Activated CD4-positive, CD25-positive, alpha-beta regulatory T cell (primary cell): ENCODE measurements at places on chromosomes 7 and 10.

GRCh38 chr7:142516038-142516501 is 233.2 kb upstream of the PRSS1 start:
- no peak for DNase-seq

DNA sequence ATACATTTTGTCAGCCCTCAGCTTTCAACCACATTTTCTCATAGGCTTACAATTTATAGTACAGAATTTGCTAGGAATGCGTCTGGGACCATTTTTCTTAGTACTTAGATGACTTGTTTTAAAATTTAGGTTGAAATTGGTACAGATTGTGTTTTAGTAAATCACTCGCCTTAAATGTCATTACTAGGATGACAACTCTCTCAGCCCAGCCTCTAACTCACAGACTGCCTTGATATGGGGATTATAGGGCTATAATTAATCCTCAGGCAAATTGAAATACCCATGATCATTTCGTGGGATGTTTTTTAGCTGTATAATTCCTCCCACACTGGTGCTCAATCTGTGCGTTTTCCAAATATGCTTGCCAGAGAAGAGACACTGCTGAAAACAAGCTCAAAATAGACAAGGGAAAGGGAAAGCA is 299.7 kb upstream of the AKR1E2 start:
- no peak for DNase-seq

DNA sequence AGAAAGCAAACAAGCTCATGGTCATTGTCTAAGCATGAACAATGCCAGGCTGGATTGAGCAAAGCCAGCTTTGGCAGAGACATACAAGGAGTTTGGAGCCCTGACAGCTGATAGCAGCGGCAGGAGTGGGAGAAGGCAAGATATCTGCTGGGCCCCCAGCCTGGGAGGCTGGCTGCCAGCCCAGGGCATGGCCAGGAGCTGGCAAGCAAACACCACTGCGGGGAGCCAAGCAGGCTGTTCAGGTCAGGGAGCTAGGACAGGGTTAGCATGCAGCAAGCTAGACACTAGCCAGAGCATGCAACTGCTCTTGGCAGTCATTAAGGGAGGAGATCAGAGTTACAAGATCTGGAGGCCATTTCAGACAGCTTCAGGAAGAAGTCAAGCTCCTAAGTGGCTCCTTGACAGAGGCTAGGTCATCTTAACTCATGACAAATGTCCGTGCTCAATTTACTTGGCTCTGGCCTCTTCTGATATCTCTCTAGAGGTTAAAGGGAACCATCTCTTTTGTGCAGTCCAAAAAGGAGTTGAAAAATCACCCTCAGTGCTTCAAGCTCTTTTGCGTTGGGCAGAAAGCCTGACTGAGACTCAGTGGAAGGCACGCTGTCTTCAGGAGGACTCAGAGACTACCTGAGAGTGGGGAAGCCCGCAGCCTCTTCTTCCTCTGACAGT is 436.8 kb upstream of the C7orf33 start:
- no peak for DNase-seq

DNA sequence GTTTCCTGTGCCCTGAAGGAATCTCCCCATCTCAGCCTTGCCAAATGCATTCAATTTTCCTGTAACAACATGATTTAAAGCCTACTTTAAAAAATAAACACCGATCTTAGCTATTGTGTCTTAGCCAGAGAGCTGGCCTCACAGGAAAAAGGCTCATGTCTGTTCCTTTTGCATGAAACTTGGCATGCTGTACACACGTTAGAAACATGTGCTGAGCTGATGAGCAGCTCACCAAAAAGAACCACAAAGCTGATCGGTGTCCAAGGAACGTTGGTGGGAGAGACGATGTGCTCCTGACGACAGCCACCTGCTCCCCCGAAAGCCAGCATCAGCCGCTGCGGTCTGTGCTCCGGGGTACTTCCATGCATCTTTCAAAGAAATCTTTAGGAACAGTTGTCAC is 135.9 kb downstream of the ADARB2 start:
- no peak for DNase-seq

GRCh38 chr7:106655703-106656498 is 5.1 kb downstream of the CCDC71L start:
- DNase-seq: no peak

DNA sequence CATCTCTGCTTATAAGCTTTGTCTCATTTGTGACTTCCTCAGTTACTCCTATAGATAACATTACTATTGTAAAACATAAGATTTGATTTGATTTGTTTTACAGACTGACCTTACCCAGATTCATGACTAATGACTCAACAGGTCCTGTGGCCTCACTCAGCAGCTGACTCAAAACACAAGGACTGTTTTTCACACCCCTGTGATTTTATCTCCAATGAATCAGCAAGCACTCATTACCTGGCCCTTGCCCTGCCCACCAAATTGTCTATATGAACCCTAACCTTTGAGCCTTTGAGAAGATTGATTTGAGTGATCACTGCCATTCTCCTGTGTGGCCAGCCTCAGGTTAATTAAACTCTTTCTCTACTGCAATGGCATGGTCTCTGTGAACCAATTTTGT is 1064.6 kb upstream of the LRRTM3 start:
- no peak for DNase-seq

DNA sequence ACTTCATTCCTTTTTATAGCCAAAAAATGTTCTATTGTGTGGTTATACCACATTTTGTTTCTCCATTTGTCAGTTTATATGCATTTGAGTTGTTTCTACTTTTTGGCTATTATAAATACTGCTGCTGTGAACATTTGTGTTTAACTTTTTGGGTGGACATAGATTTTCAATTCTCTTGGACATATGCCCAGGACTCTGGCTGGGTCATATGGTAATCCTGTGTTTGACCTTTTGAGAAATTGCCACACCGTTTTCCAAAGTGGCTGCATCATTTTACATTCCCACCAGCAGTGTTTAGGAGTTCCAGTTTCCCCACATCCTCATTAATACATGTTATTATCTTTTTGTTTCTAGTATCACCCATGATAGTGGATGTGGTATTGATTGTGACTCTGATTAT is 39.4 kb downstream of the CSGALNACT2 start:
- no peak for DNase-seq

DNA sequence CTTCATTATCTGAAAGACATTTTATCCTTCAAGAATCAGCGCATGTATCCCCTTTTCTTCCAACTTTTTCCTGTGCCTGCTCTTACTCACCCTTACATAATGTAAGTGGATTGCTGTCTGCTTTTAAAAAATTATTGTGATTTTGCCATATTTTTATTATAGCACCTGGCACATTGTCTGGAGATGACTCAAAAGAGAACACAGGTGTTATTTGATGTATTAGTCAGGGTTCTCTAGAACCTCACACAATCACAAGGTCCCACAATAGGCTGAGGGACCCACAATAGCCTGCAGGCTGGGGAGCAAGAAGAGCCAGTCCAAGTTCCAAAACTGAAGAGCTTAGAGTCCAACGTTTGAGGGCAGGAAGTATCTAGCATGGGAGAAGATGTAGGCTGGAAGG is 390.0 kb downstream of the EXOC4 start:
- DNase-seq: no peak

DNA sequence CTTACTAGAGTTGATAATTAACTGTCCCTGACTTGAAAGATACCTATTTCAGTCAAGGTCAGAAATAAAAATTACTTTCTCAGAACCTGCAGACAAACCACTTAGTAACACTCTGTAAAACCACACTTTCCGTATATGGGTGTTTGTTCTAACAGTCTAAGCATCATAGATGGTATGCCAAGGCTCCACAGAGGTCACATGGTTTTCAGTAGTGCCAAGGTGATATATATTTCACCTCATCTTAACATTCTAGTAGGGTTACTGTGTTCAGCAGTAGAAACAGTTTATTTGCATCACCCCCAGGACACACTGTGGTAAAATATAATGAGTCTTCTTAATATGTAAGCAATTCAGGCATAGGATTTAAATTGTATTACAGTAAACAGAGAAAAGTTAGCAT is 61.5 kb downstream of the KCND2 start:
- DNase-seq: no peak

GRCh38 chr10:90939116-90939515 is 18.2 kb upstream of the ANKRD1 start:
- no peak for DNase-seq

GRCh38 chr10:7945469-7946187 is 108.9 kb upstream of the GATA3 start:
- no peak for DNase-seq

DNA sequence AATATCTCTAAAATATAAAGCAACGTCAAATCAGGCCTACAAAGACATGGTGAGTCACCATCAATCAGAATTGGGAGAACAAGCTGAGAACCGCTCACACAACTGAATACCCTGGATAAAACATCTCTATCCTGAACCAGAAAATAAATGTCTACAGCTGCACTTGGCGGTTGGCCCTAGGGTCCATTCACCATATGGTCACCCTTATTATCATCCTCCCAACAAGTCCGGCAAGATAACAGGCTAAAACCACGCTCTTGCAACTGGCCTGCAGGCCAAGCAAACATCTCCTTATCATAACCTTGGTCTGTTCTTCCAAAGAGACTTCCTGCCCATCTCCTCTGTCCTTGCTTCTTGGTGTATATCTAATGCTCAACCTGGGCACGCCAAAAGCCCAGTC is 310.7 kb downstream of the CALN1 start:
- DNase-seq: no peak

DNA sequence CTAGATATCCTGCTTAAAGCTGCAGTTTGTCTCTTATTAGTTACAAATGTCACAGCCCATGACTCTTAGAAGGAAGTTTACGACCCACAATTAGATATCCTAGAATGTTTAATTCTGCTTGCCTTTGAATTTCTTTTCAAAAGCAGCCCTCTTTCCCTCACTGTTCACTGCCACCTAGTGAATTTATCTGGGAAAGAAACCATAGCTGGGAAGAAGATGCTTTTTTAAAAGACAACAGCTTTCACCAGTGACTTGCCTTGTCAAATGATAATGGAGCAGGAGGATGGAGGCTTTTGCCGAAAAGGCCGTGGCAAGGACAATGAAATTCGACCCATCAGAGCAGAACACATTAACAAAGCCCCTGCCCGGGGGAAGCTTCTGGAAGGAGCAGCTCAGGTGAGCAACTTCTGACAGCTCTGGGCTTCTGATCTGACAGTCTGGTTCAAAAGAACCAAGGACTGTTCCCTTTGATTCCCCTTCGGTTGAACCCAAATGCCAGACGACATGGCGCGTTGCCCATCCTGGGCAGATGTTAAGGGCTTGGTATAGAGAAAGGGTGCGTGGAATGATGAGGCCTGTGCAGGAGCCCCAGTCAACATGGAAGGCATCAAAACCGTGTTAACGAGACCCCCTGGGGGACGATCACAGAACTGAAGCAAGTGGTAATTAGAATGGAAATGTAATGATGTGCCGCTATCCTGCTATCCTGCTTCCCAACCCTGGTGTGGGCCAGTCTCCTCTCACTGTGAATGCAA is 236.8 kb downstream of the FRMD4A start:
- DNase-seq: no peak

DNA sequence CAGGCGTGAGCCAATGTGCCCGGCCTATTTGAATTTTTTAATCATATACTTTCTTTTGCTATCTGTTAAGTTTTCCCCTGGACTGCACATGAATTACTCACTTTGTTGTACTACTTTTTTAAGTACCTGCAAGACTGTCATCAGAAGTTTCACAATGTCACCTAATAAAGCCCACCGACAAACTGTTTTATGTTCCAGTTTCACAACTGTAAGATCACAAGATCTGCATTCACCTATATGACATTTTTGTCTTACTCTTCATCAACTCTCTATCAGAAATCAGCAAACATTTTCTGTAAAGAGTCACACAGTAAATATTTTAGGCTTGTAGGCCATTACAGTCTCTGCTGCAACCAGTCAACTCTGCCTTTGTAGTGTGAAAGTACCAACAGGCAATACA is 88.5 kb downstream of the ZNF33B start:
- DNase-seq: no peak

DNA sequence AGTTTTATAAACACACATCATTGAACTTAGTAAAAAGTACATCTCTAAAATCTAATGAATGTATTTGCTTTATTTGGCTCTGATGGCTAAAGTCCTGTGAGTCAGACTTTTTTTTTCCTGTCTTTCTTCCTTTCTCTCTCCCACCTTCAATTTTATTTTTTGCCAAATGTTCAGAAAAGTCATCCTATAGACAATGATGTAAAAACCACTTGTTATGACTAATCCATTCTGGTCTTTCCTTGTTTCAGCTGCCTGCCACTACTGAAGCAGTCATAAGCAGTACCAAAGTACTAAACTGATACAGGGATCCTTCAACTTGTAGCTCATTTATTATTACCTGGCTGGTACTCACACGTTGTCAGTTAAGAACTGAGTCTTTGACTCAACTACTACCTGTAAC is 23.9 kb downstream of the HECTD2 start:
- no peak for DNase-seq

DNA sequence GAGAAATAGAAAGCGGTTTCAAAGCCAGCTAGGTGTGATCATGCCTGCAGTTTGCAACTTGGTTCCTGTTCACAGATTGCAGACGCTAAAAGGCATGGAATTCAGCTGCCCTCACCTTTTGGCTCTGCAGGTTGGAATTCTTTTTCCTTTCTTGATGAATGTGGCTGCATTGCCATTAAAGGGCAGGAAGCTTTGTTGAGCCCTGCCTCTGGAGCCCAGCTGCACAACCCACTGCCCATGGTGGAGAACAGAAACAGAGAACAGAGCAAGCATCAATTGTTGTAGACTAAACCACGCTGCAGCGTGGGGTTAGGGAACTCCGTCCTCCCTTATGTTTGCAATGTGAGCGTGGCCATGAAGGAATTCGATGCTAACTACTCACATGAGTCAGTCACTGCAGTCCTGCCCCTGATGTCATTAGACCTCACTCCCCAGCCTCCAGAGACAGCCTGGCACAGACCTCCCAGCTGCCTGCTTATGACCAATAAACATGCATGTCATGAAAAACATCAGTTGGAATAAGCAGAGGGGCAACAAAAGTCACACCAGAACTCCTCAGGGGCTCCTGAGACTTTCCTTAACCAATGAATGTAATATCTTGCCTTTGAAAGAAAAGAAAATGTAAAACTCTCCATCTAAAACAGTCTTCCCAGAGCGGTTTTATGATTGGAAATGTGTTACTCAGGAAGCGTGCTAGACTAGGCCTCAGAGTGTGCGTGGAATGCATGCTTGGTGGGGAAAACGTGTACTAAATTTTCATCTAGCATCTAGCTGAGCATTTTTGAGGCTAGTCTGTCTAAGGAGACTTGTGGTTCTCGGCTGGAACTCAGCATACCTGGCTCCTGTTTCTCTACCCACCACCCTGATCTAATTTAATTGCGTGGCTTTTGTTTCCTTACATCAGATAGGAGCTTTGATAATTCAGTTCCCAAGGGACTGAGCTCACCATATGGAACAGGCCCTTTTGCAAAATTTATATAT is 232.2 kb downstream of the KIAA1217 start:
- no peak for DNase-seq

GRCh38 chr10:126012485-126012884 is 116.1 kb downstream of the FANK1 start:
- DNase-seq: no peak

GRCh38 chr10:62582101-62582705 is 208.0 kb downstream of the ZNF365 start:
- DNase-seq: no peak

- DNase-seq: no peak
These were observed 135.9 kb downstream of the PCDH15 start for GRCh38 chr10:54665095-54665494.
